Stimulated activated naive B cell treated with anti-CD40 and anti-IgM and Interleukin-4, amounts not matched to agents 10 μg/mL and 1 μg/mL and 100 μg/mL, for 72 hours (primary cell): ENCODE measurements at places on chromosomes 3 and 15.

- H3K4me3 ChIP-seq: no peak overlapping the region
- H3K27ac ChIP-seq: peak overlapping the region; percentile 68
- peaks cover 57% of the 10 kb centered on the region for H3K4me1 ChIP-seq
- H3K27me3 ChIP-seq: no peaks in the 10 kb centered on the region
Observed at GRCh38 chr3:30645077-30645476, 38.7 kb downstream of the TGFBR2 start.

DNA sequence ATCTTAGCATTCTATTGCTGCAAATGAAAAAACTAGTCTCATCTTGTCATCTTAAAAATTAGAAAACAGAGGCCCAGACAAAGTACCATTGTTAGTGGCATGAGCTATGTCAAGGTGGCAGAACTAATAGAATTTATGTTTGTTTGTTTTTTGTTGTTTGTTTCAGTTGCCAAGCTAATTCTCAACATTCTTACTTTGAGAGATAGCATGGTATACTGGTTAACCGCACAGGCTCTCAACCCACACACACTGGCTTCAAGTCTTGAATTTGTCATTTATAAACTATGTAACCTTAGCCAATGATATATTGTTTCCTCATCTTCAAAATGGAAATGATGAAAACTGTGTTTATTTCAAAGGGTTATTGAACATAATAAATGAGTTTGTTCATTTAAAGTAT lies 367.6 kb upstream of the PLSCR5 start:
- no peak overlapping the region for H3K27ac ChIP-seq
- H3K4me3 ChIP-seq: no peak overlapping the region
- H3K27me3 ChIP-seq: no peaks in the 10 kb centered on the region
- no peak for DNase-seq
- no peaks in the 10 kb centered on the region for H3K4me1 ChIP-seq
- H3K36me3 ChIP-seq: no peaks in the 10 kb centered on the region

DNA sequence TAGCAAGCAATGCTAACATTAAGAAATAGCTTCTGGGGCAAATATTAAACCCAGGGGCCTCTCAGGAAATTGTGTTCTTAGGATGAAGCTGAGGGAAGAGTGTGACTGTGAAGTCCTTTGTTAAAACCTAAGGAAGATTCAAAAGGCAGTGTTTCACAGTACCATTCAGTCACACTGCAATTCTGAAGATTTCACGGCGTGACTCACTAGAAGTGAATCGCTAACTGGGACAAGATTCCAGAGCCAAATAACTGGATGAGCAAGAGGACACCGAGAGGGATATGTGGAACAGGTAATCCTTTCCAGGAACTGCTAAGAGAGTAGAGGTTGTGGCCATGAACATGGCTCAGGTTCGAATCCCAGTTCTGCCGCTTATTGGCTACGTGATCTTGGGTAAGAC lies 61.8 kb upstream of the SMAD3 start:
- H3K4me3 ChIP-seq: no peak overlapping the region
- peaks cover 10% of the 10 kb centered on the region for H3K27me3 ChIP-seq
- H3K36me3 ChIP-seq: peaks cover 7% of the 10 kb centered on the region
- no peak for DNase-seq

DNA sequence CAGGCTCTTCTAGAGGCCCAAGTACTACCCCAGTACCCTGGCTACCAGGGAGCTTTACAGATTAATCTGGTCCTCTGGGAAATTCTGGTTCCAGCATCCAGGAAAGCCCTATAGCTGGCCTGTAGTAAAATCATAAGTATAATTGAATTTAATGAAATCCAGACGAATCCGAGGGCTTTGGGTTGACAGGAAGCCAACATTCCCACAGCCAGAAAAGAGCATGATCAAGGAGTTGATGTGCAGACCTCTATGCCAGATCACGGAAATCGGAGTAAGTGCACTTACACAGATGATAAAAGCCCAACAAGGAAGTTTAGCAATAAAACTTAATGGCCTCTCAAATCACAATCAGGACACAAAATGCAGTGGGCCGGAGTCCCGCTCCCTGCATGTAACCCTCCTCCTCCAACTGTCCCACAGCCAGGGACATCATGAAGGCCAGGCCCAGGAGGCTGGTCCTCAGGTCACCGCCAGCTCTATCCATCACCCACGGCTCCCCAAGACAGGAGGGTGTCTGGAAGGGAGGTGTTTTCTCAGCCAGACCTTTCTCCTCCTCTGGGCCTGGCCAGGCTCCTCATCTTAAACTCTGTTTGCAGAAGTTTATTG lies 62.8 kb upstream of the SEC22A start:
- no peak for DNase-seq
- peaks cover 34% of the 10 kb centered on the region for H3K36me3 ChIP-seq
- no peaks in the 10 kb centered on the region for H3K4me1 ChIP-seq
- H3K27ac ChIP-seq: no peak overlapping the region

DNA sequence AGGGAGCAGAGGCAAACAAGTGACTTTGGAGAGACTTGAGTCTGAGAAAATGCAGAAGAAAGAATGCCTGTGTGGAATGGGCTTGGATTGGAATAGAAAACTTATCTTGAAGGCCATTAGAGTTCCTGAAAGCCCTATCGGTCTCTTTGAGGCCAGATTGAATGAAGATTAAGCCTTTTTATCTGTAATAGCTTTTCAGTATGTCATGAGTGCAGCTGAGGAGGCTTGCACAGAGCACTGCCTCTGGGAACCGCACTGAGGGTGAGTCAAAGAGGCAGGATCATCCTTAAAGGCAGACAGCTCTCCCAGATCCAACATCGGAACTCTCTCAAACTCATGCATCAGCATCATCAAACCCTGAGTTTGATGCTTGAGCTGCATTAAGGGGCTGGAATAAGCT lies 515.2 kb downstream of the NTRK3 start:
- H3K4me3 ChIP-seq: no peak overlapping the region
- DNase-seq: no peak
- no peaks in the 10 kb centered on the region for H3K4me1 ChIP-seq
- no peaks in the 10 kb centered on the region for H3K36me3 ChIP-seq
- no peaks in the 10 kb centered on the region for H3K27me3 ChIP-seq

DNA sequence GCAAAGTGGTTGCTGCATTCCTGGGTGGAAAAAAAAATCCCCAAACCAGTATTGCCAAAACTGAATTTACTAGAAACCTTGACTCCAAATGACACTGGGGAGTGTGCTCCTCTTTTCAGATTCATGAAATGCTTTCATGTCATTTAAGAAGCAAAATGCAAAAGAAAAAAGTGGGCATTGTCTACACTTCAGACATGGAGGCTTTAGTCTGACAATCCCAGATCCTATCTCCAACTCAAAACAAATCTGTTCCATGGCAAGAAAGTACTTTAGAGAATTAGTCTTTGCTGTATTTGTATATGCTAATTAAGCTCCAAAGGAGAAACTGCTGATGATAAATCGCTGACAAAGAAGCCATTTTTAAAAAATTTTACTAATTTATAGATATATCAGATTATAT lies 366.7 kb downstream of the MAGI1 start:
- no peaks in the 10 kb centered on the region for H3K27me3 ChIP-seq
- DNase-seq: no peak
- H3K4me3 ChIP-seq: no peak overlapping the region
- no peaks in the 10 kb centered on the region for H3K4me1 ChIP-seq

- peaks cover 35% of the 10 kb centered on the region for H3K4me1 ChIP-seq
- DNase-seq: no peak
- H3K27me3 ChIP-seq: no peaks in the 10 kb centered on the region
- H3K36me3 ChIP-seq: peaks cover 2% of the 10 kb centered on the region
- H3K4me3 ChIP-seq: no peak overlapping the region
- no peak overlapping the region for H3K27ac ChIP-seq
Observed at GRCh38 chr3:114218006-114218405, 19.4 kb downstream of the ZNF80 start.
